OCI-LY7 (cell line): ENCODE measurements at places on chromosomes 16 and 17.

GRCh38 chr16:1103636-1103980 is 7.6 kb upstream of the C1QTNF8 start:
- DNase-seq: no peak

- no peak for DNase-seq
Observed at GRCh38 chr16:22673421-22673831, 140.5 kb upstream of the HS3ST2 start.

DNA sequence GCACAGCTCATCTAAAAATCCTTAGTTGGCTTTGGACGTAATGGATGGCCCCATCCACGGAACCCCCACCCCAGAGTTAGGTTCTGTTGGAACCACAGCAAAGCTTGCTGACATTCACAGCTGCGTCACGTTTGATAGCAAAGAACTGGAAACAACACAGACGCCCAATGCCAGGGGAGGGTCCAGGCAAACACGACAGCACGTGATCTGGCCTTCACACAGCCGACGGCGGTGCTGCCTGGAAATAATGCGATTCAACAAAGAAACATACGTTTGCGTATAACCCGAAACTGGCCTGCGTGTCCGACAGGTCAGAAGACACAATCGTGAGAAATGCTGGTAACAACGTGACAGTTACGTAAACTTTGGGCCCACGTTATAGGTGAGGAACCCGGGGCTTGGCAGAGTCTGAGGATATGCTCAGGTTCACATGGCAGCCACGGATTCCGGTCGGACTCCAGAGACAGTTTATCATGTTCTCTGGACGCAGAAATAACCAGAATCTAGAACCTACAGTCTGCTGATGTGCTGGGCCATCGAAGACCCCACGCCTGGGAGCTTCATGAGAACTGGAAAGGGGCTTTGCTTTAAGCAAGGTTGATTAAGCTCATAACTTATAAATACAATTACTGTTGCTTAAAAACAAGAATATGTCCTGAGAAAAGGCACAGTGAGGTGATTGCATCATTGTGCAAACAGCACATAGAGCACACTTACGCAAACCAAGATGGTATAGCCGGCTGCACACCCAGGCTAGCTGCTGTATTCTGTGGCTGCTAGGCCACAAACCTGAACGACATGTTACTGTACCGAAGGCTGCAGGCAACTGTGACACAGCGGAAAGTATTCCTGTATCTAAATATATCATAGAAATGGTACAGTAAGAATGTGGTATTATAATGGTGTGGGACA is 70.4 kb downstream of the RPH3AL start:
- no peak for DNase-seq

- DNase-seq: peak; percentile 67
Observed at GRCh38 chr17:38735161-38735997, 5.2 kb downstream of the CISD3 start.

DNA sequence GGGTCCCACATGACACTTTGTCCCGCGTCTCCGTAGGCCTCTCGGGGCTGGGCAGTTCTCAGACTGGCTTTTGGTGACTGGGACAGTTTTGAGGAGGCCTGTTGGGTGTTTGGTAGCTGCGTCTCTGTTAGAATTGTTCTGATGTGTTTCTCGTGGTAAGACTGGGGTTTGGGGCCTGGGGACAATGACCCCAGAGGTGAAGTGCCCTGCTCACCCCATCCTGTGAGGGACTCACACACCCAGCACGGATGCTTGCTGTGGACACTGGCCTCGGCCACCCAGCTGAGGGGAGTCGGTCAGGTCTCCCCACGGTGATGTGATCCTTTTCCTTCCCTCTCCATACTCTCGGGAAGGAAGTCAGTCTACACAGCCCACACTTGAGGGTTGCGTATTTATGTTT is 50.3 kb downstream of the METRNL start:
- no peak for DNase-seq

- no peak for DNase-seq
Observed at GRCh38 chr17:61309362-61310256, 90.0 kb upstream of the TBX2 start.

GRCh38 chr16:89643769-89644300 is 13.7 kb downstream of the CHMP1A start:
- no peak for DNase-seq

- DNase-seq: no peak
Observed at GRCh38 chr17:48755356-48755755, 26.8 kb upstream of the HOXB13 start.

- DNase-seq: no peak
Observed at GRCh38 chr16:68447653-68448359, 502 bp downstream of the SMPD3 start.

DNA sequence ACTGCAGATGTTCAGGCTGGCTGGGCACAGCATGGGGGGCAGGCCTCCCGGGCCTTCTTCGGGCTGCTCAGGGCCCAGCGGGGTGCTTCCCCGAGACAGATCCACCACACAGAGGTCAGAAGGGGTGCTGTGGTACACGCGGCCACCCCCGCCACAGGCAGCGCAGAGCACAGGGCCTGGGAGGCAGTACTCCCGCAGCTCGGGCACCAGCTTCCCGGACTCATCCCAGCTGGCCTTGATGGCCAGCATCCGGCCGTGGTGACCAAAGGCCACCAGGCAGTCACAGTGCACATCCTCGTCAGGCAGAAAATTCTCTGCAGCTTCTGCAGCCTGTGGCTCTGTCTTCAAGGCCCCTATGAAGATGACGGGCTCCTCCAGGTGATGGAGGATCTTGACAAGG is 1.9 kb downstream of the FAAP100 start:
- DNase-seq: no peak

DNA sequence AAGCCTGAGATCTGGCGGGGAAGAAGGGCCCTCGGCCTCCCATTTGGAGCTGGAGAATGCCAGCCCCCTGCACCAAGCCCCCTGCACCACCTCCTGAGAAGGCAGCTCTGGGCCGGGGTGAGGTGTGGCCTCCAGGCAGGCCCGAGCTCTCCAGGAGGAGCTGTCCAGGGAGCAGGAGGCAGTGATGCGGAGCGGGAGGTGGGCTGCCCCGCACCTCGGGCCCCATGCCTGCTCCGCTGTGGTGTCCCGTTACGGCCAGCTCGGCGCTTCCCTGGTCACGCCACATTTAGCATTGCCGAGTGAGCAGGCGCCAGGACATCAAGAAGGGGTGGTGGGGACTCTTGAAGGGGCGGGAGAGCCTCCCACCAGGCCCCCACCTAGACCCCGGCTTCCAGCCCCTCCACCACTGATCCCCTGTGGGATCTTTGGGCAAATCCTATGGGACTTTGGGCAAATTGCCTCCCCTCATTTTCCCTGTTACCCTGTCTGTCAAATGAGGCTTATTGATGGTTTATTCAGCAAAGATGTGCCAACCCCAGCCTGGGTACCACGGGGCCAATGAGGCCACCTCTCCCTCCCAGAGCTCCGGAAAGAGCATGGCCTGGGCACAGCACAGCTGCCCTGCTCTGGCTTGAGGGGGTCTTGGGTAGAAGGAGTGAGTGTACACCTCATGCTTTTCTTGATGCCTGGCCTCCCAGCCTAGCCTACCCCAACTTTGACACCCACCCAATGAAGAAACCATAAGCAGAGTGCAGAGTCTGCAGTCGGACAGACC is 15.3 kb downstream of the FOXN1 start:
- DNase-seq: no peak

DNA sequence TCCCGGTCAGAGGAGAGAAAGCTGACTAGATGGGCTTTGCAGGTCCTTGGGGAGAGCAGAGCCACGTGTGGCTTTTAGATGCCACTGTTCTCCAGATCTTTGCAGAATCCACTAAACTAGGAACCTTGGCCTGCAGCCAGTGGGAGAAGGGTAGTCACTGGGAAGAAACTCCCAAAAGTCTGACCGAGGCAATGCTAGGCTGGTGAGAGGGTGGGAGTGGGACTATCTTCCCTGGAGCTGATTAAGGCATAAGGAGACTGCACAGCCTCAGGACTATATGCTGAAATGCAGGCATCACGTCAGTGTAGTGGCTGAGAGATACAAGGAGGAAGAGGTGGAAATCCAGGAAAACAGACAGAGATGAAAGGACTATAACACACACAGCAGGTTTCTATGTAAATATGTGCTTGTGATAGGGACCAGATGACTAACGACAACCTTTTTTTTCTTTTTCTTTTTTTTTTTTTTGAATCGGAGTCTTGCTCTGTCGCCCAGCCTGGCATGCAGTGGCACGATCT is 2.2 kb upstream of the GSDMA start:
- DNase-seq: no peak

GRCh38 chr16:3492356-3492755 is 2.9 kb downstream of the C16orf90 start:
- no peak for DNase-seq

DNA sequence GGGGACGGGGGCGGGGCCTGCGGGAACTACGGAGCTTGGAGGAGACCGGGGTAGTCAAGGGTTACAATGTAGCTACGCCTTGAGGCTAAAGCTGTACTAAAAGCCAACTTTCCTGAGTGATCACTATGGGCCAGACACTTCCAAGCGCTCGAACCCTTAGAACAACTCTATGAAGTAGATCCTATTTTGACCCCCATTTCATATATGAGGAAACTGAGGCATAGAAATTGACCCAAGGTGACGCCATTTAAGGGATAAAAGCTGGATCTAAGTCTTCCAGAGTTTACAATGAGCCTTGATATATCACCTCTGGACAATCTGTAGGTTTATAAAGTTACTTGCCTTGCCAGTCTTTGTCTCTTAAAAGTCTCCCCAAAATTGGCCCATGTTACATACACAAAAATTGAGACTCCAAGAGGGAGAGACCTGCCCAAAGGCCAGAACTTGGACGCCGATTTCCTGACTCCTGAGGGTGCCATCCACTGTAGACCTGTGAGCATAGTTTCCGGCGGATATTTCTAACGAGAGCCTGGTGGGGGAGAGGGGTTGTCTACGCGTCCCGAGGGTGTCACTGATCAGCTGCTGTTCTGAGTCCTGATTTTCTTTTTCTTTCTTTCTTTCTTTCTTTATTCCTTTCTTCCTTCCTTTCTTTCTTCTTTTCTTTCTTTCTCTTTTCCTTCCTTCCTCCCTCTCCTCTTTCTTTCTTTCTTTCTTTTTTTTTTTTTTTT is 555 bp upstream of the NCBP3 start:
- no peak for DNase-seq

DNA sequence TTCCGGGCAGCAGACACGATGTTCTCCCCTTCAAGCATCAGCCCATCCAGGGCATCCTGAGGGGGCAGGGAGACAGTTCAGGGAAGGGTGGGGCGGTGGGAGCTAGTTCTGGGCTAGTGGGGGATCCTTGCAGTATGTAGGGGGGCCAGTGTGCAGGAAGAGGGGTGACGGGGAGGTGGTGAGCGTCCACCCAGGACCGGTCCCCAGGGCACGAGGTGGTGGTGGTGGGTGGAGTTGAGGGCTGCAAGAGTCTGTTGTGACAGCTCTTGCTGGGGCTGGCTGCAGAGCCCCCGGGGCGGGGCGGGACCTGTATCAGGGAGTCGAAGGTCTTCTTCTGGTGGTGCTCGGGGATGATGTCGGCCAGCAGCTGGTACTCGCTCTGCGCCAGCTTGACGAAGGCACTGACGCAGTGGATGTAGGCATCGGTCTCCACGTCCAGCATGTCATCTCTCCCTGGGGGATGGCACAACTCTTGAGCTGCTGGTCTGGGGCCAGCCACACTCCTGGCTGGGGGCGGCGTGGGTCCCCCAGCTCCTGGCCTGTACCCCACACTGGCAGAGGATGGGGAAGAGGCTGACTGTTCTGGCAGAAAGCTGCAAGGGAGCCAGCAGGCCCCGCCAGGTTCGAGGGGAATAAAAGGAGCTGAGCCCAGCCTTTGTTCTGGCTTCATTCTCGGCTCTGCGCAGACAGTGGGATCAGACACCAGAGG is 10.0 kb downstream of the ZACN start:
- DNase-seq: no peak

GRCh38 chr17:2040219-2040827 is 1.5 kb upstream of the OVCA2 start:
- no peak for DNase-seq

GRCh38 chr17:61400066-61400716 is 548 bp downstream of the TBX2 start:
- no peak for DNase-seq

GRCh38 chr17:5950878-5951277 is 119.3 kb upstream of the WSCD1 start:
- DNase-seq: no peak

GRCh38 chr16:31505483-31505882 is 2.7 kb downstream of the RUSF1 start:
- peak; percentile 11 for DNase-seq

GRCh38 chr17:11742886-11743285 is 144.6 kb downstream of the DNAH9 start:
- no peak for DNase-seq

GRCh38 chr16:68972013-68972412 is 128.7 kb downstream of the TANGO6 start:
- no peak for DNase-seq

GRCh38 chr16:66953462-66954096 is 7.5 kb upstream of the CES3 start:
- no peak for DNase-seq

GRCh38 chr16:86740298-86740697 is 161.9 kb downstream of the FOXL1 start:
- no peak for DNase-seq

- DNase-seq: no peak
Observed at GRCh38 chr17:44930667-44931066, 15.4 kb upstream of the GFAP start.

DNA sequence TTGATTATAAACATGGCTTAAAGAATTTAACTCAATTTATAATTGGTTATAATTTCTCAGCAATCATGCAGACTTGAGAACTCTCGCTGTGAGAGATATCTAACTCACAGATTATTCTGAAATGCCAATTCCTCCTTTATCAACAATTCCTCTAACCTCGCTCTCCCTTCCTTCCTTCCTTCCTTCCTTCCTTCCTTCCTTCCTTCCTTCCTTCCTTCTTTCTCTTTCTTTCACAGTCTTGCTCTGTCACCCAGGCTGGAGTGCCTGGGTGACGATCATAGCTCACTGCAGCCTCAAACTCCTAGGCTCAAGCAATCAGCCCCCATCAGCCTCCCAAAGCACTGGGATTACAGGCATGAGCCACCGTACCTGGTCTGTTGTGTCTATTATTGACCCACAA is 42.4 kb downstream of the CHD9 start:
- no peak for DNase-seq

GRCh38 chr16:35298460-35299243 is 1839.2 kb downstream of the TP53TG3F start:
- no peak for DNase-seq

GRCh38 chr17:73043686-73044581 is 48.6 kb downstream of the SLC39A11 start:
- no peak for DNase-seq

DNA sequence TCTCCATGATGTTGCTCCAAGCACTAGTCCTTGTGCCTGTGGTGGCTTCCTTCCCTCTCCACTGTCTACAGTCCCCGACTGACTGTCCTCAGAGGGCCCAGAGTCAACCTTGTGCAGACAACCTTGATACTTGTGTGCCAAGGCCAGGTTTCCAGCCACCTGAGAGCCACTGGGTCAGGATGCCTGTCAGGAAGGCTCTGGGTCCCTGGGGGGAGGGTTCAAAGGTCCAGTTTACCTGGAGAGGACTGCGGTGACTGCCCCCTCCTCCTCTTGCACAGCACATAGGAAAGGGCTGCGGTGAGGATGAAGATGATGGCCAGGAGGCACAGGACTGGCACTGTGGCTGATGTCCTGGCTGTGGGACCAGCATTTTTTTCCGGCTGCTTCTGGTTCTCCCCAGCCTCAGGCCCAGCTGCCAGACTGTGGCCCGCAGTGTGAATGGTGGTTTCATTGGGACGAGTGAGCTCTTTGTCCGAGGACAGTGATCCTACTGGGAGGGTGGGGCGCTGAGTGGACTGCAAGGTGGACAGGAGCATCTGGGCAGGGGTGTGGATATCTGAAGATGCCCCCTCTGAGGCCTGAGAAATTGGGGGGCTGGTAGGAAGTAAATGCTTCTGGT is 3.7 kb downstream of the MED11 start:
- DNase-seq: no peak

- DNase-seq: no peak
Observed at GRCh38 chr16:14015948-14016347, 55.2 kb upstream of the MRTFB start.
